ENCODE measurements at places on chromosomes 11 and 22.

DNA sequence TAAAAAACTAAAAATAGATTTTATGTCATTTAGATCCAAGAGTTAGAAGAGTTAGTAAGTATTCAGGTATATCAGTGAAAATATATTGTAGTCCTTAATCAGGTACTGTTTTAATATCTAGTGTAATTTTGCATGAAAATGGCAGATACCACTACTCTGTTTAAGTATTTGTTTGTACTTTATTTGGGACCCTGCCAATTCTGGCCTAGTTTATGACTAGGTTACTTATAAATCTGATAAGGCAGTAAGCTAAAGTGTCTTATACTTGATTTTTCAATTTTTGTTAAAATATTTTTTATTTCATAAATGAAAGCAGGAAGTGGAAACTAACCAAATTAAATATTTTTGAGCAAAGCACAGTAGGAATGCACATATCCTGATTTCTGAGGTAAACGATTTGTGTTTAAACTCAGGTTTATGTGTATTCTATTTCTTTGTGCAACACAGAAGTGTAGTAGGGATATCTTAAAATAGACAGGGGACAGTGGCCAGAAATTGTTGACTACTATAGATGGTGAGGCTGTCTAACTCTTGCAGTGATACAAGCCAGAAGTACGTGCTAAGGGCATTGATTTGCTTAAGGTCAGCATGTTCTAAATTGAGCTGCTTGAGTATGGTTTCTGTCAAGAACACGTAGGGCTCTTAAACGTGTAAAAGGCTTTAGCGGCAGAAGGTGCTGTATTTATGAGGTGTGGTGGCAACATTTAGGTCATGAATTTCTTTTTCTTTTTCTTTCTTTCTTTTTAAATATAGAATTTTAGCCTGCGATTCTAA lies 34.0 kb downstream of the HIPK3 start:
- DNase-seq, result no peak

DNA sequence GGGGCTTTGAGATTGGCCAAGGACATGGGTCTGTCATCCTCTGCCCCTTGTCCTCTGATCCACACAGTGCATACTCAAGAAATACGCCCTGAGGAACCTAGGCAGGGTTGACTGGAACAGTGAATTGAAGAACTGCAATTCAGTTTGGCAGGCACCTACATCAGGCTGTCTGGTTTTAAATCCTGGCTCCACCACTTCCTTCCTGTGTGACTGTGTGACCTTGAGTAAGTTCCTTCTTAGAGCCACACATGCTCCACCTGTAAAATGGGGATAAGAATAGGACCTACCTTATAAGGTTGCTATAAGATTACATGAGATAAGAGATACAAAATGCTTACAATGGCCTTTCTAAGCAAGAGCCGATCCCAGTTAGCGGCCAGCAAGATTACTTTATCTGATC lies 15.8 kb upstream of the TCF20 start:
- DNase-seq, result no peak

DNA sequence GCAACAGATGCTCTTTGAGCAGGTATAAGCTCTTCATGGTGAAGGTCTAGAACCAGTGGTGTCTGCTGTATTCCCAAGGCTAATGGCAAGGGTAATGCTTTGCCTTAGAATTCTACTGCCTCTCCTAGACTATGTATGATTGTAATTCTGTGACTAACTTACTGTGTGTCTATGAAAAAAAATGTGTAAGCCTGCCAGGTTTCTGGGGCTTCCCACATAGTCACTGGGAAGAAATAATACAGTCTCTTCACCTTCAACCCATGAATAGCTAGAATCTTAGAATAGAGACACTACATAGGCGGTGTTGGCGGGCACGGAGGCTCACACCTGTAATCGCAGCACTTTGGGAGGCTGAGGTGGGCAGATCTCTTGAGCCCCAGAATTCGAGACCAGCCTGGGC lies 84.1 kb downstream of the C11orf91 start:
- DNase-seq, result no peak

- DNase-seq, result peak; percentile 57
These were observed 539 bp downstream of the SLC35C1 start for GRCh38 chr11:45805305-45806071.

GRCh38 chr11:128520888-128521681 lies 66.3 kb downstream of the ETS1 start:
- DNase-seq, result no peak

- no peak for DNase-seq
These were observed 31.1 kb downstream of the SDHAF2 start for GRCh38 chr11:61460986-61461385.

DNA sequence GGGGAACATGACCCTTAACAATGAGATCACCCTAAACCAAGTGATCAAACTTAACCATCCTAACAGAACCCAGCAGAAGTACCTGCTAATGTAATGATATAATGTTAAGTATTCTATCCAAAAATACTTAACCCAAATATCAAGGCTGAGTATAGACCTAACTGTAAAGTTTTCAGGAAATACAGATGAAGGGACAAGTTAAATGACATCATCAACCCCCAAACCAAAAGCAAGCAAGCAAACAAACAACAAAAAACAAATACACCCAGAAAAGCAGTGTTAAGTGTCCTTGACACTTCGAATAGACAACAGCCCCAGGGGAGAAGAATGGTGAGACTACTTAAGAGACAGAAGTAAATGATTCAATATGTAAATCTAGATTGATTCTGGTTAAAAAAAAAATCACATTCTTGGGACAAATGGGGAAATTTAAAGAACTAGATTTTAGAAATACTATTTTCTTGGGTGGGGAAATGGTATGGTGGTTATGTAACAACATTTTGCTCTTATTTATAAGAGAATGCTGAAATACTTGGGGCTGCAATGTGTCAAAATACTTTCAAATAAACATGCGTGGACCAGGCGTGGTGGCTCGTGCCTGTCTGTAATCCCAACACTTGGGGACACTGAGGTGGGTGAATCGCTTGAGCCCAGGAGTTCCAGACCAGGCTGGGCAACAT lies 2.5 kb downstream of the CSTF3 start:
- no peak for DNase-seq

GRCh38 chr11:69840371-69841169 lies 21.4 kb upstream of the FGF3 start:
- DNase-seq, result peak; percentile 28

DNA sequence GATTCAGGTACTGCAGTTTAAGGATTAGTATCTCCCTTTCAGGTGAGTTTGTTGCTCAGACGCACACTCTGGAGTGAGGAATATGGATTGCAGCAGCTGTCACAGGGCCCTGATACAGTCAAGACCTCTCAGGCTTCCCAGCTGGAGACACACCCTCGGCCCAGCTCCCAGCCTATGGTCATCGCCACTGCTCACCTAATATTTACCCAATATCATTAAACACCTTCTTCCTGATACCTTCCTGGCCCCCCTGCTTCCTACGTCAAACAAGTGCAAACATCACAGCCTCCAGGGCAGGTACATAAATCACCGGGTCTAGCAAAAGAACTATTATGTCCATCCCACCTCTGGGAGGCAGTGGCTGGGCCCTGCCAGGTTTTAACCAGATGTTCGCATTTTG lies 213.3 kb downstream of the MN1 start:
- DNase-seq, result no peak

- DNase-seq, result no peak
These were observed 156.1 kb downstream of the ST3GAL4 start for GRCh38 chr11:126511475-126512115.

DNA sequence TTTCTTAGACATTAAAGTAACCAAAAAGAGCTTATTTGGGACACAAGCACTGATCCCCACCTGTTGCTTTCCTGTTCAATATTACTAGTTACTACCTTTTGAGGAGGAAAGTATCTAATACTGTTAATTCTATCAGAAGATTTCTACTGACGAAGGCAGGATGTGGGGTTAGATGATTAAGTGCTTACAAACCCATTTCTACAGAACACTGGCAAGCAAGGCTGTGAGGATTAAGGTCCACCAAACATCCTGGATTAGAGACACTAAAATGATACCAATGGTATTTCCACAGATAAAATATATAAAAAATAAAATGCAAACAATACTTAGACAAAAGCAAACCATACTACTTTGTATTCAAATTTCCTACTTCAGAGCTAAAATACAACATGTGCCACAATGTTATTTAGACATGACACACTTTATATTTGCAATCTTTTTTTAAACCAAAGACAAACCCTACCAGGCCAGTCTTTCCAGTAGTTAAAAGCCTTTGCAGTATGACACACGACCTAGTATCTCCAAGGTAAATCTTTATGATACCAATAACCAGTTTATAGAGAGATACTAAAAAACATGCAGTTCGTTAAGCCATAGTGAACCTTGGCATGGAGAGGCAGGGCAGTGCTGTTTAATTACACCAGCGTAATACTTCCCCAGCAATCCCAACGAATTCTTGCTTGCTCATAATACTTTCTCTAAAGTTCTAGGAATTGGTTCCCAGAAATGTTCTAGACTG lies 71.2 kb upstream of the TP53AIP1 start:
- no peak for DNase-seq
